Erythroblast (primary cell): ENCODE measurements at places on chromosomes 7 and 10.
A peak's percentile ranks its signal among the peaks of the same experiment; 100 is the strongest.

DNA sequence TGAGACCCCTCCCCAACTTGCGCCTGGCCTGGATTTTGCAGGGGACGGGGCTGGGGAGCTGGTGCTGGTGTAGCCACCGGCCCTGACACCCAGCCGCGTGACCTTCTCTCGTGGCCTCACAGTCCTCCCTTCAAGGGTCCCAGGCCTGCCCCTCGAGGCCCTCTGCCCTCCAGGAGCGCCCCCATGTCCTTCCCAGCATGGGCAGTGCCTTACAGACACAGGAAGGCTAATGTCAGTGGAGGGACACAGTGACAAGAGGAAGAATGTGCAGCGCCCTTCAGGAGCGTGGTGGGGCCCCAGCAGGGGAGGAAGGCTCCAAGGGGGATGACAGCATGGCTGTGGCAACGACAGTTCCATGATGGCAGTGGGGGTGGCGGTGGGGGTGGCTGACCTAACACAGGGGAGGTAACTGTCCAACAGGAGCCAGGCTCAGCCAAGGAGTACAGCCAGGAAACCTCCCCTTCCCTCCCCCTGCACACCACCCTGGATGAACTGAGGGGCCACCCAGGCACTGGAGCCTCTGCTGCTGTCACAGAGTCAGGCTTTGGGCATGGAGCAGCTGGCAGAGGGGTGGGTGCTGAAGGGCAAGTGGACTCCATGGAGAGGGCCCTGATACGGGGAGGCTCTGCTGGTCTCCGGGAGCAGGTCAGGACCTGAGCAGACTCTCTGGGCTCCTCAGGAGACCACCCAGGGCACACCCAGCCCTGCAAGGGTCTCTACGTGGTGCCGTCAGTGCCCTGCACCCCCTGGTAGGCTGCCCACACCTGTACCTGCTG, 76.0 kb upstream of the RET start:
- no peak for DNase-seq

- peak; percentile 54 for DNase-seq
Measured at GRCh38 chr7:123747620-123748141, 1.1 kb downstream of the WASL start.

DNA sequence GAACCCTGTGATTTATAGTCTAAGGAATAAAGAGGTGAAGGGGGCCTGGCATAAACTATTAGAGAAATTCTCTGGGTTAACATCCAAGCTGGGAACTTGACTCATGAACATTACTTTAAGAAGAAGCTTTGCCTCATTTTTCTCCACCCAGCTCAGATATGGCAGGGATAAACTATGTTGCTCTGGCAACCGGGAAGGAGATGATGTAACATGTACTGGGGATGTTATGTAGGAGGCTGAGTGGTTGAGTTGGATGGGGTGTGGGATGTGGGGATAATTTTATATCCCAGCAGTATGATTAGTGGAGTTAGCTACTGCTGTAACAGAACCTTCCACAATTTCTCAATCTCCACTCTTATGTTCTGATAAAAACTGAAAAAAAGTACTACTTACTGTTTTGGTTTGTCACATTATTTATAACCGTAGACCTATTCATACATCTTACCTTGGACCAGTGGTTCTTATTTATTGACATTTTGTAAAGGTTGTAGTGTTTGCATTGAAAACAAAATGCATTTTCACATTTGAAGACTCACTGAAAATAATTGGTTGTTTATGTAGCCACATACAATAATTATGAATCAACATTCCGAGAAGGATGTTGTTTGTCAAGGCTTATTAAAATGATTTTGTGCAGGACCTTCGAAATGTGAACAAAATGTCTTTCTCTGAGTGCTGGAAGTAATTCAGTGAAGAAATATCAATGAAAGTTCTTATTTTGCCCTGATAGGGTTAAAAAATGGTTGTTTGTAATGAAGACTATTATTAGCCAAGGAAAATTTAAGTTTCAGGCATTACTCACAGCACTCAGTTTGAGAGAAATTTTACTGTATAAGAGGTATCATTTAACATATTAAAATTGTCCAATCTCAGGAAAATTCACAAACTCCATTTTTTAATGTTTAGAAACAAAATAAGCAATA, 1.3 kb downstream of the OR2F2 start:
- no peak for DNase-seq

- DNase-seq = no peak
Measured at GRCh38 chr10:35480142-35480541, 125.0 kb upstream of the GJD4 start.

- no peak for DNase-seq
Measured at GRCh38 chr10:114547514-114547913, 110.6 kb downstream of the ABLIM1 start.

DNA sequence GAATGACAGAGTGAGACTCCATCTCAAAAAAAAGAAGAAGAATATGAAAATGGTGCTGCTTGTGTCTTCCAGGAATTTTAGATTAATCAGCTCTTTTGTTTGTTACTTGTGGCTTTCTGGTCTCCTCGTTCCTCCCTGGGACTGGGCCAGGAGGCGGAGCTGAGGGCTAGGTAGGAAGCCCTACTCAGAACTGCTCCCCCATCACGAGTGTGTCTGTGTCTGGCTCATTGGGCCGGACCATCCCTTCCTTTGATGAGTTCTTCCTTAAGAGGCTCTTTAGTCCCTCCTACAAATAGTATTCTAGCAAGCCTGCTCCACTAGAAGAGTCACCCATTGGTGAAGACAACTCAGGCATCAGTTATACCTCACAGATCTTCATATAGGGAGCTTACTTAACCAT, 56.8 kb upstream of the YAE1 start:
- DNase-seq = no peak

GRCh38 chr7:114345494-114345893, 69.1 kb upstream of the FOXP2 start:
- no peak for DNase-seq
